ENCODE measurements at places on chromosomes 2 and 18. TPM values are rescaled to one million over a fixed set of nuclear protein-coding genes. Genes with fewer than 3 reads are reported as not detected.

Gene WNT10A
- 20.7 TPM for total RNA-seq

Gene OTX1
- 6.6 TPM for total RNA-seq

GRCh38 chr2:55111570-55112228 lies 61.4 kb upstream of the RTN4 start:
- DNase-seq = peak; percentile 88

GRCh38 chr2:15271276-15271675 lies 289.9 kb downstream of the NBAS start:
- no peak for DNase-seq

DNA sequence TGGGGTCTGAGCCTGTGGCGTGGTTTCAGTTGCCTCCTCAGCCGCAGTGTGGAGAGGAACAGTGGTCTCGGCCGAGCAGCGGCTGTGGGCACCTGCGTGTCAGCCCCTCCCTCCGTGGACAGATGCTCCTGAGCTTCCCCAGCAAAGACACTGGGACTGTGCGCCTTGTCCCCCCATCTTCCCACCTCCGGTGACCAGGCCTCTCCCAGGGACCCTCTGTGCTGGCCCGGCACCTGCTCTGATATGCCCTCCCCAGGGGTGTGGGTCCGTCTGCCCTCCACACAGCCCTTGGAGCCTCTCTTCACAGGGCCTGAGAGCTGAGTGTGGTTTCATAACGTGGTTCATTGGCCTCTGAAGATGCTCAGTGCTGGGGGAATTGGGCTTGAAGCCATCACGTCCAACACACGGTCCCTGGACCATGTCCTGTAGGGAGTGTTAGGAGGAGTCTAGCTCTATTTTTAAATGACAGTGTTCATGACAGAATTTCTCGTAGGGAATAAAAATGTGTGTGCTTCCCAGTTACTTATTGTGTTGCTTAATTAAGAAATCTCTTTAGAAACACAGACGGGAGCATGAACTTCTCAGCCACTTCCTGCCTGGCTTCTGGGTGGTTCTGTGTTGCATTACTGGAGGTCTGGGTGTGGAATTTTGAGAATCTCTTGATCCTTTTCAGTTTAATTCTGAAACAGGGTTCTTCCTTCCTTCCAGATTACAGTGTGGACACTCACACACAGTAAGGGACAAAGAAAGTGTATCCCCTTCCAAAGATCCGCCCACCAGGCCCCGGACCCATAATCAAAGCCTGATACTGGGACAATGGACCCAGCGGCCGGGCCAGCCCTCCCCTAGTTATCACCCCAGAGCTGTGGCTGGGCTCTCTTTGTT lies 110.7 kb downstream of the NFATC1 start:
- DNase-seq = peak; percentile 69

- no peak for DNase-seq
Measured at GRCh38 chr2:226623587-226624368, 175.8 kb downstream of the IRS1 start.

All from suprapubic skin (tissue), 4 donors.